ENCODE measurements at places on chromosomes 6 and 20.

GRCh38 chr20:10927936-10928840, 254.4 kb upstream of the JAG1 start:
- no peak for DNase-seq

GRCh38 chr6:131381709-131382093, 191.3 kb upstream of the ARG1 start:
- DNase-seq: no peak

- no peak for DNase-seq
These were observed 16.3 kb upstream of the CST9L start for GRCh38 chr20:23584434-23585199.

DNA sequence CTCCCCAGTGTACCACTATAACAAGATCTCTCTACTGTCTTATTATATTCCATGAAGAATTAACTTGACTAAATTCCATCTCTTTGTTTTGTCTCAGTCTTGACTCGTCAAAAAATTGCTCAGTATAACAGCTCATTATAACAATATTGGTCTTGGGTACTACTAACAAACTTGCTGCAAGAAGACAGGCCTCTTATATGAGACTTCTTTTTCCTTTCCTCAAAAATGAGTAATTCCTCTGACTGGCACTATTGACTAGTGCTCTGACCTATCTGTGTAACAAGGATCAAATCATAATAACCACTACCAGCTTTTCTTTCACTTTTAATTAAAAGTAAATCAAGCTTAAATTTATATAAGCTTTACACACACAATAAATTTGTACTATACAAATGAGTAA, 91.3 kb upstream of the THEMIS start:
- DNase-seq: no peak

GRCh38 chr20:9253006-9253539, 184.2 kb downstream of the PLCB4 start:
- no peak for DNase-seq

GRCh38 chr6:44504301-44504791, 116.8 kb downstream of the CDC5L start:
- DNase-seq: no peak

GRCh38 chr6:132669690-132670291, 10.8 kb upstream of the TAAR1 start:
- no peak for DNase-seq

GRCh38 chr6:36969988-36970891, 15.7 kb downstream of the PI16 start:
- DNase-seq: no peak

GRCh38 chr6:41818271-41819054, 31.0 kb downstream of the TOMM6 start:
- no peak for DNase-seq

- DNase-seq: no peak
These were observed 48.8 kb downstream of the TM9SF4 start for GRCh38 chr20:32158351-32158750.

DNA sequence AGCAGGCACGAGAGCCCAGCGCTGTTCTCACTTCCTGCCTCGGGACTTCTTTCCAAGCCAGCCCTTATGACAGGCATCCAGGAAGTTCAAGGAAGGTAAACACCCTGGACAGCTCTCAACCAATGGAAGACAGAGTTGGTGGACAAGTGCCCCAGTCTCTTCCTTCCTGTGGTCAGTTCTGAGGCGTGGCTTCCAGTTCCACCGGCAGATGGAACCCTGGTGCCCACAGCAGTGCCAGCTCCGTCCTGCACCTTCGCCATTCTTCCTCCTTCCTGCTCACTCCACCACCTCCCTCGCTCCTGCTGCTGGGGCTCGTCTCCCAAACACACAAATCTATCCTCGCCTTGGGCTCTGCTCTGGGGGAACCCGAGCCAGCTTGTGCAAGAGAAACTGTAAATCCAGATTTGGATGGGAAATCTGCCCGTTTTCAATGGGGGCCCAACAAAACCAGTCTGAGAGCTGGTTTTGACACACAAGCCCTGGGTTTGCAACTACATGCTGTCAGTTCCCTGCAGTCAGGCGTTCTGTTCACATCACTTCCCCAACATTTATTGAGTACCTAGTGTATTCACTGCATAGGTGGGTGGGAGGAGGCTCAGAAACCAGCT, 162.7 kb downstream of the GRM4 start:
- no peak for DNase-seq

GRCh38 chr6:45737331-45738056, 278.2 kb downstream of the CLIC5 start:
- peak; percentile 81 for DNase-seq

- peak; percentile 35 for DNase-seq
These were observed 79.6 kb upstream of the AHI1 start for GRCh38 chr6:135577059-135577538.

DNA sequence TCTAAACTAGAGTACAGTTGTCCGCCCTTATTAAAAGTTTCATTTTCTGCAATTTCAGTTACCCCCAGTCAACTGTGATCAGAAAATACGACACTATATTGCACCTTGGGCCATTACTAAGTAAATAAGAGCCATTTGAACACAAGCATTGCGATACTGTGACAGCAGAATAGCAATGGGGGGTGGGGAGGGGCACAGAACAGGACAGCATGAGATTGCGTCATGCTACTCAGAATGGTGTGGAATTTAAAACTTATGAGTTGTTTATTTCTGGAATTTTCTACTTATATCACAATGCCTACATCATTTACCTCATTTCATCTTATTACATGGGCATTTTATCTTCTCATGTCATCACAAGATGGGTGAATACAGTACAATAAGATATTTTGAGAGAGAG, 166.3 kb downstream of the MANEA start:
- DNase-seq: no peak

- no peak for DNase-seq
These were observed 1.6 kb downstream of the DNAJC5 start for GRCh38 chr20:63896264-63897105.

- no peak for DNase-seq
These were observed 60.6 kb upstream of the RIPOR2 start for GRCh38 chr6:24996269-24996836.

- no peak for DNase-seq
These were observed 40.5 kb upstream of the MDGA1 start for GRCh38 chr6:37738216-37738615.

- DNase-seq: no peak
These were observed 200.9 kb downstream of the NFATC2 start for GRCh38 chr20:51341581-51341980.

- DNase-seq: no peak
These were observed 59.3 kb downstream of the BTBD3 start for GRCh38 chr20:11976966-11977365.

DNA sequence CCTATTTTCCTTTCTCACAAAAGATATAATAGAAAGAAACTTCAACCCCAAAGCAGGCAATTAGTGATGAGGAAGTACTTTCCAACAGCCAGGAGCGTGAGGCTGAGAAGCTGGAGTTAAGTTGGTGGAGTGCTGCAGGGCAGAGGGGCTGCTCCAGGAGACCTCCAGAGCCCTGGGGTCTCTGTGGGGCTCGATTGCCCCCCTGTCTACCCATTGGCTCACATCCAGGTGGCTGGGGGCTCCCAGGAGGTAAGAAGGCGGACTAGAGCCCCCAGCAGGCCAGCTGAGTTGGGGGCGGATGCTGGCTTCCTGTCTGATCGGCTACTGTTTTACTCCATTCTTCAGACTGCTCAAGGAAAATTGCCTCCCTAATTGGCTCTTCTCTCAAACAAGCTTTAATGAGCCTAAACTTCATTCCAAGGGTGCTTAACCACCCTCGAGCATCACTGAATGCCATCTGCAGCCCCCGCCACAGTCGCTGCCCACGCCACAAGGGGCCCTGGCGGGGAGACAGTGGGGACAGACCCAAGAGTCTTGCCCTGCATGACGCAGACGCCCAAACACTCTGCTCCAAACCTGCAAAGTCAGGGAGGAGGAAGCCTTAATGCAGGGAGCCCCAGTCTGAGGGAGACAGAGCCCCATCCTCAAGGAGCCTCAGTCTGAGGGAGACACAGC, 78.6 kb downstream of the MDGA1 start:
- no peak for DNase-seq

All from T-helper 1 cell (primary cell).